Thyroid gland (tissue), 4 donors: ENCODE measurements at places on chromosomes 13 and 19. TPM values are rescaled to one million over a fixed set of nuclear protein-coding genes. Genes with fewer than 3 reads are reported as not detected.

GRCh38 chr13:107365466-107366215 lies 797.7 kb upstream of the ARGLU1 start:
- no peak for DNase-seq

- DNase-seq, result peak; percentile 30
Observed at GRCh38 chr19:54390942-54391577, 24.2 kb upstream of the TTYH1 start.

DNA sequence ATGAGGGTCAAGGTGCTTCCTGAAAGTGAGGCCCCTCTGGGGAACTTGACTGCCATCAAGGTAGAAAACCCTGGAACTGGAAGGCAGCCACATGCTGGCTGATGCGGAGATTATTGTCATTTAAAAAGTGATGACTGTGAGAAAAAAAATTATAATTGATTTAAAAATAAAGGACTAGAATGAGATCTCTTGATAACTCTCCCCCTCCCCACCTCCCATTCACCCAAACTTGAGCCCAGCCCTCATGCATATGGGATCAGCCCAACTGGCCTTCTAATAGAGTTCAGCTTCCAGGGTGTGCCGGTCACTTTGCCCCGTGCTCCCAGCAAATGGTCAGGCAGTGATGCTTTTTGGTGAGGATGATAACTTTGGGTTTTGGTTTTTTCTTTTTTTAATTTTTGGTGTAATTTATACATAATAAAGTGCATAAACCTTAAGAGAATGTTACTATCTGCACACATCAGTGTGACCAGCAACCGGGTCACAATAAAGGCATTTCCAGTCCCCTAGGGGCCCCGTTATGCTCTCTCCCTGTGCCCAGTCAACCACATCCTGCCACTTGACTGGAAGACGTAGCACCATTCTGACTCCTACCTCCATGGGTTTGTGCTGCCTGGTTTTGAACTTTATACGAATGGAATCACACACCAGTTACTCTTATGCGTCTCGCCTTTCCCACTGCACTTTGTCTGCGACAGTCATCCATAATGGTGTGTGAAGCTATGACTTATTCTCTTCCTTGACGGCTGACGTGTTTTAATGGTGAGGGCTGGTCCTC lies 187.9 kb downstream of the USP12 start:
- no peak for DNase-seq

DNA sequence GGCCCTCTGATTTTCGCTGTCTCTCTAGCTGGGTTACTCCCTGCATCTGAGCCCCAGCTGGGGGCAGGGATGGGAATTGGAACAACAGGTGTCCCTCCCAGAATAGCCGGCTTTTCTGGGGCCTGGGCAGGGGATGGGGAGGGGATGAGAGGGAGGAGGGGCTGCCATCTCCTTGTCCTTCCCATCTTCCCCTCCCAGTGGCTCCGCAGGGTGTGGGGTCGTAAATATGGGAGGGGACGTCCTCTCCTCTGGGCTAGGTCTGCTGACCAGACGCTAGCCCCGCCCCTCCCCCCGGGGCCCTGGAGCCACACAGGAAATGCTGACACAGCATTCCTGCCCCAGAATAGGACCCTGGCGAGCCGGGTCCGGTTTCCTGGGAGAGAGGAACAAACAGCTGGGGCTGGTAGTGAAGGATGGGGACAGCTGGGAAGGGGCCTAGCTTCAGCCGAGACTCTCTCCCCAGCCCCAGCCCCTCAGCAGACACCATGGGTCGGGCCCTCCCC lies 1.1 kb downstream of the RYR1 start:
- DNase-seq, result no peak

DNA sequence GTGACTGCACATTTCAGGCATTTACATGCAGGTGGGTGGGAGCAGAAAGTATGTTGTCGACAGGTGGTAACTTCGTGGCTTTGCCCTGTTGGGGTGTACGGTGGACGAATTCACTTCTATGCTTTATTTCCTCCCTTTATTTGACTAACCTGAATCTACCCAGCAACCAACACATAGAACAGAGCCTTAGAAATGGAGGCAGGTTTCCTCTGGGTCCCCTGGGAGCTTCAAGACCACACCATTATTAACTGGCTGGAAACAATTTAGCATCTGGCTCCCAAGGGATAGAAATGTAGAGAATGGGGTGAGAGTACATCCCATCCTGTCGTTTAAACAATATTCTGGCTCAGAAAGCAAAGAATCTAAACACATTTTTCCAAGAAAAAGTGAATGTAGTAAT lies 244.4 kb downstream of the DLEU7 start:
- no peak for DNase-seq

DNA sequence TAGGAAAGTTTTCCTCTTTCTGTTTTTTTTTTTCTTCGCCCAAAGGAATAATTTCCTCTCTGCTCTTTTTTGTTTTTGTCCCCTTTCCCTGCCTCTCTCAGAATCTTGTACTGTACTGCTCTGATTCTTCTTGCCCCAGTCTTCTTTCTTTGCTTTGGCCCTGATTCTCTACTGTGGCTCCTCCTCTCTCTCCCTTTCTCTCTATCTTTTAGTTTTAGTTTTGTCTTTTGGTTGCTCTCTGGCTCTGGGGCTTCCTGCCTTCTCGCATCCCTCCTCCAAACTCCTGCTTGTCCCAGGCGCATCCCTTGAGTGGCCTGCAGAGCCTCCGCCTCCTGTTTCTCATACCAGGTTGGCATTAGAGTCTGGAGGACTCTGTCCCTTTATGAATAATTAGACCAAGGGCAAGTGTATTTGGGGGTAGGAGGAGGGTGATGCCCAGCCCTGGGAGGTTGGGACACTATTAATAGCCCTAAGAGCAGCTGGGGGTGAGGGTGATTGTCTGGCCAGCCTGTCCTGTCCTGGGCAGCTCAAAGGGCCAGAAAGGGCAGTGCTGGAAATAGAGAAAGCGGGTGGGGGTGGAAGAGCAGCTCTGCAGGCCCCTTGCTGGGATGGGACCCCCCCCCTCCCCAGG lies 39.1 kb downstream of the LYL1 start:
- no peak for DNase-seq

GRCh38 chr13:85665286-85665685 lies 133.9 kb downstream of the SLITRK6 start:
- DNase-seq, result no peak

- DNase-seq, result peak; percentile 20
Observed at GRCh38 chr19:18969931-18970659, 29.1 kb upstream of the HOMER3 start.

- no peak for DNase-seq
Observed at GRCh38 chr13:110291286-110291685, 15.7 kb downstream of the COL4A1 start.

DNA sequence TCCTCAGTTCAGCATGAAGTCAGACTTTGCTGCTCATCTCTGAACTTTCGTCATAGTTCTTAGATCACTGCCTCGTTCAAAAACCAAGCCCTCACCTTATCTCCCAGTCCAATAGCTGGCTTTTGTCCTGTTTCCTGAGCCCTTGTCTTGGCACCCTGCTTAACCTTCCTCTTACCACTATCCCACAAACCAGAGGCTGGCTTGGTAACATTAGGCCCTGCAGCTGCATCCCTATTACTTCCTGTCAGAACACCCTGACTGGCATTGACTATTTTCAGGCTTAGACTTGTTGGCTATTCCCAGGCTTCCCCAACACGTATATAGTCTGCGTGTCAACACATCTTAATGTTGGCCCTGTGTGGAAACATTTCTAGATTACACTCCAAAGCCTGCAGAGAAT lies 172.4 kb downstream of the VWA8 start:
- no peak for DNase-seq

GRCh38 chr13:76874479-76874878 lies 11.7 kb downstream of the KCTD12 start:
- DNase-seq, result no peak

DNA sequence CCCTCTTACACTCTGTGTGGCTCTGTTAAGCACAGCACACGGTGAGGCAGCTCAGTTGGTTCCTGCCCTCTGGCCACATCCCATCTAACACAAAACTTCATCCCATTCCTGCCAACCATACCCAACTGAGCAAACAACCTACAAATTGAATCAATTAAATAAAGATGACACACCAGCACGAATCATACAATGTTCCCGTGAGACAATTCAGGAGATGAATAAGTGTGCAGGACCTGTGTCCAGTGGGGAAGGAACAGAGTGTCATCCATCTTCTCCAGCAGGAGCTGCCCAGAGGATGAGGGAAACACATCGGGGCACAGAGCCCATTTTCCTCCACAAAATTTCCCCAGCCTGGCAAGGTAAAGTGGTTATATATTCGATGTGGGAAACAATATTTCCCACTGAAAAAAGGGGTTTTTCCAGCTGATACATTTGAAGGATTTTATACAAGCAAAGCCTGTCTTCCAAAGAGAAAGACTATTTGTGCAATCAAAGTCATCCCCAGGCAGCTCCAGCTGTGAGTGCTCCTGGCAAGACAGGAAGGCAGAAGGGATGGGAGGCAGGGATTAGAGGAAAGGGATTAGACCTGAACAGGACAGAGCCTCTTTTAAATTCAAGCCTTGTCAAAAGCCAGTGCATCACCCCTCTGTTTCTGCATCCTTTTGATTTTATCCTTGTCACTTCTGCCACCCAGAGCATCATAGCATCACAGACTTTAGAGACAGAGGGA lies 240.2 kb downstream of the LHFPL6 start:
- no peak for DNase-seq

The KLK10 gene
- total RNA-seq, result 0.63 TPM

DNA sequence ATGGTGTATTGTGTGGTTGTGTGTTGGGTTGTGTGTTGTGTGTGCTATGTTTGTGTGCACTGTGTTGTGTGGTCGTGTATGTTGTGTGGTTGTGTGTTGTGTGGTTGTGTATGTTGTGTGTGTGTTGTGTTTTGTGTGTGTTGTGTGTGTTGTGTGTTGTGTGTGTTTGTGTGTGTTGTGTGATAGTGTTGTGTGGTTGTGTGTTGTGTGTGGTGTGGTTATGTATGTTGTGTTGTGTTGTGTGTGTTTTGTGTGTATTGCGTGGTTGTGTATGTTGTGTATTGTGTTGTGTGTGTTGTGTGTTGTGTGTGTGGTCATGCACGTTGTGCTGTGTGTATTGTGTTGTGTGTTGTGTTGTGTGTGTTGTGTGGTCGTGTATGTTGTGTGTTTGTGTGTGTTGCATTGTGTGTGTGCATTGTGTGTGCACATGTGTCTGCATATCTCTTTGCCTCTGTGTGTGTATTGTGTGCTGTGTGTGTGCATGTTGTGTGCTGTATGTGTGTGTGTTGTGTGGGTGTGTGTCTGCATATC lies 2.9 kb downstream of the C3 start:
- no peak for DNase-seq

DNA sequence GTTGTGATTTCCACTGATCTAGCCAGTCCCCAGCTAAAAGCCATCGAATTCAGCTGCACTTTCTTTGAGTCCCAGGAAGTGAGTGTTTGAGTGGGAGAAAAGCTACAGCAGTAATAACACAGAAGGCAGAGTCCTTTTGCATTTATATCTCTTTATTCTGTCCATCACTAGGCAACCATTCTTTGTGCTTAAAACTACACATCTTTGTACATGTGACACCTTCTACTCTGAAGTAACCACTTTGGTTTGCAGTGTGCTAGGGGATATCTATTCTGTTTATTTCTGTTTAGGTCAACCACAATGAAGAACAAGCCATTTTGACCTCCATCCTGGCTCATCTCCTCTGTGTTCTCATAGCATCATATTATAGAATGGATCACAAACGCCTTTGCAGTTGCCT lies 226.0 kb upstream of the SERP2 start:
- no peak for DNase-seq

GRCh38 chr13:32019612-32020233 lies 11.9 kb upstream of the FRY start:
- DNase-seq, result peak; percentile 29

DNA sequence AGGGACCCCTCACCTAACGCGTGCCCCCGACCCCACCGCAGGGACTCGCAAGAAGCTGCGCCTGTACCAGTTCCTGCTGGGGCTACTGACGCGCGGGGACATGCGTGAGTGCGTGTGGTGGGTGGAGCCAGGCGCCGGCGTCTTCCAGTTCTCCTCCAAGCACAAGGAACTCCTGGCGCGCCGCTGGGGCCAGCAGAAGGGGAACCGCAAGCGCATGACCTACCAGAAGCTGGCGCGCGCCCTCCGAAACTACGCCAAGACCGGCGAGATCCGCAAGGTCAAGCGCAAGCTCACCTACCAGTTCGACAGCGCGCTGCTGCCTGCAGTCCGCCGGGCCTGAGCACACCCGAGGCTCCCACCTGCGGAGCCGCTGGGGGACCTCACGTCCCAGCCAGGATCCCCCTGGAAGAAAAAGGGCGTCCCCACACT lies 4.7 kb upstream of the MYBPC2 start:
- DNase-seq, result peak; percentile 92

DNA sequence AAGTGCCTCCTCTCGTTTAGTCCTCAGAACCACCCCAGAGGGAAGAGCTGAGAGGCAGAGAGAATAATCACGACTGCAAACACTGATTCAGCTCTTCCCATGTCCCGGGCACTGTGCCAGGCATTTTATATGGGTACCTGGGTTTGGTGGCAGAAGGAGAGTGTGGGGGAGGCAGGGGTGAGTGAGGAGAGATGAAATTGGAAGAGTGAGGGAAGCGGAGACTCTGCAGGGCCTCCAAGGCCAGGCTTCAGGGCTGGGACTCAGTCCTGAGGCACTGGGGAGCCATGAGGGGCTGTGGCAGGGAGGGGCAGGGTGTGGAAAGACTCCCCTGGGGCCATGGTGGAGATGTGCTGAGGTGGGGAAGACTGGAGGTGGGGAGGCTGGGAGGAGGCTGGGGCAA lies 8.7 kb downstream of the SYNGR4 start:
- DNase-seq, result peak; percentile 31

DNA sequence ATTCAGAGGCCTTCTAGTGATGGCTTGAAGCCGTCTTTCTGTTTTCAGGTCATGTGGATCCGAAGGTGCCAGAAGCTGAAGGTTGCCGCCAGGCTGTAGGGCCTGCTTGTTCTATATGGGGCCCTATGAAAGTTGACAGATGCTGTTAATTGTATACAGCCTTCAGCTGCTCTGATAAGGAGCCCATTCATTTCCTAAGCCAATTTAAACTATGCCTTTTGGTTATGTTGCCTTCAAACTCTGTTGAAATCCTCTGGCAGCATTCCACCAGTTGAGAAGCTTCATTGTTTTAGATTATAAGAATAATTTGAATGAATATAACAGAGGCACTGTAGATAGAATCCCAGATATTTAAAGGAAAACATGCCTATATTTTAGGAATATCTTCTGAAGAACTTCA lies 34.4 kb downstream of the RAP2A start:
- no peak for DNase-seq

The GRK1 gene
- 2.0 TPM for total RNA-seq

DNA sequence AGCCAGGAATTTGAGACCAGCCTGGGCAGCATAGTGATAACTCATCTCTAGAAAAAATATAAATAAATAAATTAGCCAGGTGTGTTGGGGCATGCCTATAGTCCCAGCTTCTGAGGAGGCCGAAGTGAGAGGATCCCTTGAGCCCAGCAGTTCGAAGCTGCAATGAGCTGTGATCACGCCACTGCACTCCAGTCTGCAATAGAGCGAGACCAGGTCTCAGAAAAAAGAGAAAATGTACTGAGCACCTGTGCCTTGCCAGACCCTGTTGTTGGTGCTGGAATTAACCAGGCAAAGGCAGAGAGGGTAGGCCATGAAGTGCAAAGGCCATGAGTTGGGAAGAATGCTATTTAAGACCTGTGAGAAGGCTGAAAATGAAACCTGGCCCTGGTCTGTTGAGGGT lies 2.7 kb downstream of the CYTH2 start:
- peak; percentile 73 for DNase-seq
